ENCODE measurements at places on chromosomes 16 and 17. TPM values are rescaled to one million over a fixed set of nuclear protein-coding genes. Genes with fewer than 3 reads are reported as not detected.

DNA sequence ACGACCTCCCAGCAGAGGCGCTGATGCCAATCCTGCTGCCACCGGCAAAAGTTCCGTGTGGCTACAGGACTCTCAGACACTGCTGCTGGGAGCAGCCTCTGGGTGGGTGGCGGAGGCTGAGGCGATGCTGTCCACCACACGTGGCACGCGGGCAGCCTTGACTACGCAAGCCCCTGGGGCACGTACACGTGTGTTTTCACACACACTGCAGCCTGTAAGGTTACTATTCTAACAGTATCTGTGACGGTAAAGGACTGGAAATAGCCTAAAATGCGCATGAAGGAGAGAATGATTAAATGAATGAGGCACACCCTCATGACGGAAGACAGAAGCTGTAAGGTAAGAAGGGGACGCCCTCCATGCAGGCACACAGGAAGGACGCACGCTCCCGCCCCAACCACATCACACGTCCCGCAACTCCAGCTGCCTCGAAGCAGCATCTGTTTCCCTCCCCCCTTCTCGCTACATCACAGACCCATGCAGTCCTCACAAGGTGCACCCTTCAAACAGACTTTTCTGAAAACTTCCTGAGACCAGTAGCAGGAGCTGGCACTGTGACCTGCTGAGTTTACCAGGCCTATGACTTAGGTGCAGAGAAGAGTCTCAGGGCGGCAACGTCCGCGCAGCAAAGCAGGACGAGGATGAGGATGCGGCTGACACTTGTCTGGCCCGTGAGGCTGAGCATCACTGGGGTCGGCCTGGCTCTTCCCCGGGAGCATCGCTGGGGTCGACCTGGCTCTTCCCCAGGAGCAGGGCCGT lies 28.7 kb upstream of the FASN start:
- no peak for DNase-seq

- no peak for DNase-seq
These were observed 38.5 kb downstream of the RBFOX3 start for GRCh38 chr17:79572136-79572925.

DNA sequence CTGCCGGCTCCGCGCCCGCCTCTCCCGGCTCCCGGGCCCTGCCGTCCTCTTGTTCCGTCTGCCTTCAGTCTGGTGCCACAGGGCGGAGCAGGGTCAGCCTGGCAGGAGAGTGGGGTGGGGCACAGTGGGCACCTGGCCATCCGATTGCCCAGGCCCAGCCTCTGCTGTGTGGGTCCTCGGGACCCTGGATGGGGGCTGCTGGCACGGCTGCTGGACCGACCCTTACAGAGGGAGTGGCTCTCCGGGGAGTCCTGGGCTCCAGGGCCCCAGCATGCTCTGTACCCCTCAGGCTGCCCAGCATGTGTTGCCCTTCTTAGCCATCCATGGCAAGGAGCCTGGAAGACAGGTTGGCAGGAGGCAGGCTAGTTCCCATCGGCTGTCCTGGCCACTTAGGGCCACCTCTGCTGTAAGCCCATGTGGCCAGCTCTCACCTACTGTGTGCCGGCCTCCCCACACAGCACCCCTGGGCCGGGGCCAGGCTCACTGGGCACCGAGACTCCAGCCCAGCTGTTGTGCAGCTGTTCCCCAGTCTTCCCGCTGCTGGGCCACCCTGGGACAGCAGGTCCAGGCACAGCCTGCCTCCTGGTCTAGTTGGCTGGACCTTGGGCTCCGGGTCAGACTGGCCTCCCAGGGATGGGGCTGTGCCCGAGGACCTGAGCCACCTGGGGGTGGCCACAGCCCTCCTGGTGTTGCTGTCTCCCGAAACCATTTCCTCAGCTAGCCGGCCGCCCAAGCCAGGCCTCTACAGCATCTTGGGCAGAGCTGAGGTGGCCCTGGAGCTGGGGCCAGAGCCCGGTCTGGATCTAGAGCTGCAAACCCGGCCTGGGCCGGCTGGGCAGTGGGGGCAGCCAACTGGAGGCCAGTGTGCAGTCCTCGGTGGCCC lies 24.9 kb downstream of the BAHCC1 start:
- no peak for DNase-seq

The KRT25 gene
- not detected for total RNA-seq

The CRISPLD2 gene
- 116 TPM for total RNA-seq
